T-cell (primary cell): ENCODE measurements at places on chromosomes 7 and 10. TPM values are rescaled to one million over a fixed set of nuclear protein-coding genes. Genes with fewer than 3 reads are reported as not detected.
A peak's percentile ranks its signal among the peaks of the same experiment; 100 is the strongest.

SOSTDC1 gene
- not detected for total RNA-seq

ABCC2 gene
- total RNA-seq = 5.3 TPM

ZPBP gene
- total RNA-seq = not detected

NCF1 gene
- total RNA-seq = 9.4 TPM

SPDYE5 gene
- not detected for total RNA-seq

DNA sequence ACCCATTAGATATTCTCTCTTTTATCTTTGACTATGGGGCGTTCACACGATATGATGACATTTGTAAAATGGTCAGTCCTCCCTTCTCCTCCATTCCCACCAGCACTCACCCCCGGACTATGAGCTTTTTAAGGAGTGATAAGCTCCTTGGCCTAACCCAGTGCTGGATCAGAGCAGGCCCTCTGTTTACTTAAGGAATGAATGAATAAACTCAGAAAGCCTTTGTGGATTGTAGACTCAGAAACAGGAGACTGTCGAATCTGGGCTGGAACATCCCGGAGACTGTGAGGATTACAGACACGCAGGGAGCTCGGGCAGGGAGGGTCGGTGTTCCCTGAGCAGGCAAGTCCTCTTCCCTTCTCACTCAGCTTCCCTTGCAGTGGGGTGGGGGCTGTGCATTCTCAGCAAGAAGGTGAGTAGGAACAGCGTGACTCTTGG is 6.8 kb upstream of the ZCCHC24 start:
- H3K27ac ChIP-seq = no peak overlapping the region
- H3K4me3 ChIP-seq = no peak overlapping the region
- no peak for DNase-seq
- no peaks in the 10 kb centered on the region for H3K4me1 ChIP-seq
- no peaks in the 10 kb centered on the region for H3K36me3 ChIP-seq

- H3K27ac ChIP-seq = no peak overlapping the region
- DNase-seq = peak; percentile 45
- peaks cover 5% of the 10 kb centered on the region for H3K4me1 ChIP-seq
- no peaks in the 10 kb centered on the region for H3K36me3 ChIP-seq
Observed at GRCh38 chr7:150876817-150877526, 24.7 kb downstream of the AOC1 start.

- H3K27me3 ChIP-seq = no peaks in the 10 kb centered on the region
- no peaks in the 10 kb centered on the region for H3K36me3 ChIP-seq
- H3K4me3 ChIP-seq = peak overlapping the region; percentile 1
- H3K4me1 ChIP-seq = peaks cover 42% of the 10 kb centered on the region
- peak overlapping the region; percentile 75 for H3K27ac ChIP-seq
Observed at GRCh38 chr10:91201213-91201996, 19.1 kb upstream of the PCGF5 start.
